ENCODE measurements at places on chromosomes 4 and X.

DNA sequence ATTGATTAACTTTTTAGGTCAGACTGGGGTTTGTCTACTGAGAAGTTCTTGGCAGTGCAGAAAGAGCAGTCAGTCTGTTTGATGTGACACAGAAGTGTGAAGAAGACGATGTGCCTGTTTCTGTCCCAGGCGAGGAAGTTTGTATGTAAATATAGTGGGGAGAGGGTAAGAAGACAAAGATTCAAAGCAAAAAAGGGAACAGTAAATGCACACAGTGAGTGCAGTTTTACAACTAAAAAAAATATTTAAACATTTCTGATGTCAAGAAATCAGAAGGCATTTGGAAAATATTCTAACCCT is 264.9 kb downstream of the RAPGEF2 start:
- no peak for DNase-seq

GRCh38 chrX:10545882-10546281 is 74.5 kb downstream of the MID1 start:
- DNase-seq = no peak

DNA sequence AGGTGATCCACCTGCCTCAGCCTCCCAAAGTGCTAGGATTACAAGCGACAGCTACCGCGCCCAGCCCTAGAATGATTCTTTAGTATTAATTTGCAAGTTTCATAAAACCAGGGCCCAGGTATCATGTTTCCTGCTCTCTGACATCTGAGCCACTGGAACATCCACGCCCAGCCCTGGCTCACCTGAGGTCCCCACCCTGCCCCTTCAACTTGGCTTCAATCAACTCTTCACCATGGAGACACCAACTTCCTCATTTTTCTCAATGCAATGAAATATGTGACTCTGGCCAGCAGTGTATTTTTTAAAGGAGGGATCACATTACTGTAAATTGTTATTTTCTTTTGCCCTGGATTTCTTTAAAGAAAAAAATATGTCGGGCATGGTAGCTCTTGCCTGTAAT is 3.9 kb downstream of the PRSS12 start:
- no peak for DNase-seq

GRCh38 chr4:174358829-174359228 is 75.1 kb downstream of the CEP44 start:
- no peak for DNase-seq

- peak; percentile 23 for DNase-seq
Measured at GRCh38 chrX:107850422-107850765, 24.7 kb downstream of the MID2 start.

DNA sequence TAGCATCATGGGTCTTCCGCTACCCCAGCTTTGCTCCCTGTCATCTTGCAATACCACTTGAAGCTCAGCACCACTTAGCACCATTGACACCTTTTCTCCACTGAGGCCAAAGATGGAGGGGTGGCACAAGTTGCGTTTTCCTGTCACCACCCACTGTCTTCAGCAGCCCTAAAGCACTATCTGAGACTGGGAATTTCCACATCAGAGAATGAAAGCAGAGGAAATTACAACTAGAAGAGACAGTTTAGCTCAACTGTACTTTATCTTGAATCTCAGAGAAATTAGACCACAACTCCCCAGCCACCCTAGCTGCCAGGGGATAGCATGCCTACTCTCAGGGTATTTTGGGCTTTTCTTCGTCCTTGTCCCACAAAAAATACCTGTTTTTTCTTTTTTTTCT is 111.0 kb downstream of the DDIT4L start:
- DNase-seq = no peak

DNA sequence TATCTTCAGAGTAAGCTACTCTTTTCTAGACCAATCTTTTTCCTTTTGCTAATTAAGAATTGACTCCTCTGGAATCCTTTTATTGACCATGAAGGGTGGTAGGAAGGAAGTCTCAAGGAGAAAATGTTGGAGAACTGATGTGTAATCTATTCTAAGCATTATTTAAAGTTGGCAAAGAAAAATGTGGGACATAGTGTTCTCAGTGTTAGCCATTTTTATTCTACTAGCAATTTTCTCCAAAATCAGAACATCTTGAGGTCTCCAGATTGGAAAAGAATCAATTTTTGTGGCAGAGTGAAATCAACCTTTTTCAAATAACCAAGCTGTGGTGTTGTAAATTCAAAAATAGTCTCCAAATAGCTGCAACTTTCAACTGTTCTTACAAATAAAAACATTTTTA is 18.4 kb upstream of the DMP1 start:
- DNase-seq = no peak

DNA sequence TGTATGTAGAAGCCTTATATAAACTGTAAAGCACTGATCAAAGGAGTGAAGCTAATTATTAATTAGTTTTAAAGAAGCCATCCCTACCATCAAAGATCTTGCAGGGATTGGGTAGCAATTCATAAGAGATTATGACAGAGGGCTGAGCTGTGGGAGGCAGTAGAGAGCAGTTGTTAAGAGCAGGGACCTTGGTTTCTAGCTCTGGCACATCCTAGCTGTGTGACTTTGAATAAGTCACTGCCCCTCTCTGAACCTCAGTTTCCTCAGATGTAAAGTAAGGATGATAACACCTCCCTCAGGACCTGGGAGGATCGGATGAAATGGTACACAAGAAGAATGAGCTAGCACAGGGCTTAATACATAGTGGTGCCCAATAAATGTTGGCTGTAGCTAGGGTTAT is 45.4 kb downstream of the APLN start:
- DNase-seq = no peak

DNA sequence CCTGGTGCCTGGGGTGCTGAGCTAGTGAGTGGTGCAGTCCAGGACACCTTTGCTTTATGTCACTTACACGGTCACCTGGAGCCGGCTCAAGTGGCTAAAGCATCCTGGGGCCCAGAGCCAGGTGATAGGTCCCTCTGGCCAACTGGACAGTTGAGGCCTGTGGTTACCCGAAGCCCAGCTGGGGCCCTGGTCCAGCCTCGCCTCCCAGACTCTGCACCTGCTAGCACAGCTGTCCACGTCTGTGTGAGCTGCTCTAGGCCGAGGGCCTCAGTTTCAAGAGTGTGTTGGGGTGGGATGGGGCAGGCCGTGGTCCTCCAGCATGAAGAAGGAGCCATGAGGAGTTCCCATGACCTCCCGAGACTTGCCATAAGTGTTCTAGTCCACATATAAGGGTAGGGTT is 7.7 kb upstream of the ADD1 start:
- DNase-seq = no peak

DNA sequence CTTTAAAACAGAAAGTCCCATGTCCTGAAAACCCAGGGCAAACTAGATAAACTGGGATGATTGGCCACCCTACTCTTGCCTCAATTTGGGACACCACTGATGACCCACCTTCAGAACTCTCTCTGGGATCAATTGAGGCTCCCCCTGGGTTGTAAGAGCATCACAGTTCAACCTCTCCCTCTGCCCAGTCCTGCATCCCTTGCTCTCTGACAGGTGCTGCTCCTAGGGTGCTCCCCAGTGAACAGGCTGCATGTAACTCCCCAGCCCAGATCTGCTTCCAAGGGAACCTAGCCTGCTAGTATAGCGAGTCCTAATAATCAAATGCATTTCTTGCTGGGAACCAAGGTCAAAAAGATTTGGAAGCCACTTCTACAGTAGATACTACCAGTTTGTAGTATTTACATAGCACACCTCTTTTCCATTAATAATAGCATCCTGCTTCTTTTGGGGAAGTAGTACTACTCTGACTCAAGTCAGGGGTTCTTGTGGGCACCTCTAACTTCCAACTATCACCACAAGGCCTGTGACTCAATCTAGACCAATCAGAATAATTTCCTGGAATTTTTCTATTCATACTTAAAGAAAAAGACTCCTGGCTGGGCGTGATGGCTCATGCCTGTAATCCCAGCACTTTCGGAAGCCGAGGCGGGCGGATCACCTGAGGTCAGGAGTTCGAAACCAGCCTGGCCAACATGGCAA is 42.1 kb upstream of the SPINK2 start:
- no peak for DNase-seq

DNA sequence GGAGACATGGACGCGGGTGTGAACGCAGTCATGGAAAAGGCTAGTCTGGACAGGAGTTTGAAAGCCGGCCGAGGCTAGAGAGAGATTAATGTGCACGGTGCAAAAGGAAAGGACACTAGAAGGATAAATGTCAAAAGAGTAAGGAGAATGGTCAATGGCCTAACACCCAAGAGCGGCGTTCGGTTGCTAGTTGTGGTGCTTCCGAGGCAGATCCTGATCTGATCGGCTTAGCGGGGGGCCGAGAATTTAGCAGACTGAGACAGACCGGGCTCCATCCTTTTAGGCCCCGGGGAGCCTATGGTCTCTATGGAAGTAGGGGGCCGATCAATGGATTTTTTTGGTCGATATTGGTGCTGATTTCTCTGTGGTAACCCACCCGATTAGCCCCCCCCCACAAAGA is 6.9 kb downstream of the GAGE10 start:
- no peak for DNase-seq

Measured in NCI-H1694 treated with DMSO at 0.1 percent for 48 hours (cell line).